ENCODE measurements at places on chromosomes 11 and 22.

- peak; percentile 76 for DNase-seq
Measured at GRCh38 chr11:6357222-6357621, 33.1 kb upstream of the SMPD1 start.

DNA sequence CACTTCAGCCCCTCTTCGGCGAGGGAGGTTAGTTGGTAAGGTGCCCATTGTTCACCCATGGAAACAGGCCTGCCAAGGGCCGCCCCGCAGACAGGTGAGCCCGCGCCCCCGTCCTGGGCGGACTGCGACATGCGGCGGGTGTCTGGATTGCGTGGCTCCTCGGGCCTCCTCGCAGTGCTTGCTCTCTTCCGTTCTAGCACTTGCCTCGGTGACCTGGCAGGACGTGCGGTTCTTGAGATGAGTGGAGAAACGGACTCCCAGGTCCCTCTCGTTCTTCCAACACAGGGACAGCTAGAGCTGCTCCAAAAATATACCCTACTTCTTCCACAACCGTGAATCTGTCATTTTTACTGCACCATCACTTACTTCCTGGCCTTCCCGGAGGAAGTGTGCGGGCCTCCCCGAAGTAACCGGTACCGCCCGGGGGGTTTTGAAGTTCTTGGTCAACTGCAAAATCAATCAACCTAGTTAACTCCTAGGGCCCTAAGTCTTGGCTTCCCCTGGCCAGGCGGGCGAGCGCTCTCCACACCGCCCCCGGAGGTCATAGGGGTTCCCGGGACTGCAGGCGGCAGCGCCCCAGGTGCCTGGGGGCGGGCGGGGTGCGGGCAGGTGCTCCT lies 745 bp upstream of the ZBTB44 start:
- DNase-seq = no peak

GRCh38 chr11:109785714-109786113 lies 307.5 kb upstream of the ZC3H12C start:
- peak; percentile 2 for DNase-seq

- no peak for DNase-seq
Measured at GRCh38 chr11:113090716-113091480, 129.7 kb downstream of the NCAM1 start.

GRCh38 chr22:28521451-28521850 lies 158.2 kb downstream of the TTC28 start:
- no peak for DNase-seq

- DNase-seq = peak; percentile 62
Measured at GRCh38 chr11:86497310-86497709, 122.6 kb downstream of the CCDC81 start.

DNA sequence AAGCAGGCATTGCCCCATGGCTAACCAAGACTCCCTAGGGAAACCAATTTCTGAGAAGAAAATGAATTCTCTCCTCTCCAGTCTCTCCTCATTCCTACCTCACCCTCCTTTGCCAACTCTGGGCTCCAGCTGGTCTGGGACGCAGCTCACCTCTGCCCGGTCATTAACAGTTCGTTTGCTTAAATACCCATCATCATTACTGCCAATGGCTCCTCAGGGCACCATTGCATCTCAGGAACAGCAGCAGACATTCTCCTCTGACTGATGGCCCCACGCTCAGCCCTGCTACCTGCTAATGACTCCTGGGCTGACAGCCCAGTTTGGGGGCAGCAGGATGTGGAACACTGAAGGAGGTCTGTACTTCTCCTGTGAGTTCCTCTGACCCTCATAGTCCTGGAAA lies 462.0 kb downstream of the INSC start:
- no peak for DNase-seq

DNA sequence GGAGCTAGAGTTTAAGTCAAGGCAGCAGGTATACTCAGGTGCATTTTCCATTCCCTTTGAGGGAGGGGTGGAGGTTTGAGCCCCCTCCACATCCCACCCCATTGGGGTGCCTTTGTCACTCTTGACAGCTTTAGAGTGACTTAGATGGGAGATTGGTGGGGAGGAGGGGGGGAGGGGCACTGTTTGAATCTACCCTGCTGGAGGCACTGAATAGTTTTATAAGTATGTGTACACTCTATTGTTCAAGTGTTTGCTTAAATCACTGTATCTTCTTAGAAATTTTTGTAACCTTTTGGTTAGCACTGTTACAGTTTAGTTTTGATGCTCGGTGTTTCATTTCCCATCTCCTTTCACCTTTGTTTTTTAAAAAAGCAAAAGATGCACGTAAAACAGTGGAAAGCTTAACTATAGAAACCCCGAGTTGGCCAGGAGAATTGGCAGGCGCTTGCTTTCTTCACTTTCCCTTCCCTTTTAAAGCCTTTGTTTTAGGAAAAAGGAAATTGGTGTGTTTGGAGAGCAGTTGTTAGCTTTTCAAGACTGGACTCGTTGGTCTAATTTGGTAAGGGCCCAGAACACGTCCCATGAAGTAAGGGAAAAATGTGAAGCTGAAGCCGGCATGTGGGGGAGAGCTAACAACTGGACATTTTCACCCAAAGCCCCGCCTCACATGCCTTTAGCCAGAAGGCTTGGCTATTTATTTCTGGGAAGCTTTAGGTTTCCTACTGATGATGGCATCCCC lies 42.8 kb downstream of the TNRC6B start:
- DNase-seq = no peak

- DNase-seq = no peak
Measured at GRCh38 chr11:122094836-122095235, 21.2 kb downstream of the BLID start.

- peak; percentile 93 for DNase-seq
Measured at GRCh38 chr11:9001736-9002135, 2.1 kb downstream of the NRIP3 start.

DNA sequence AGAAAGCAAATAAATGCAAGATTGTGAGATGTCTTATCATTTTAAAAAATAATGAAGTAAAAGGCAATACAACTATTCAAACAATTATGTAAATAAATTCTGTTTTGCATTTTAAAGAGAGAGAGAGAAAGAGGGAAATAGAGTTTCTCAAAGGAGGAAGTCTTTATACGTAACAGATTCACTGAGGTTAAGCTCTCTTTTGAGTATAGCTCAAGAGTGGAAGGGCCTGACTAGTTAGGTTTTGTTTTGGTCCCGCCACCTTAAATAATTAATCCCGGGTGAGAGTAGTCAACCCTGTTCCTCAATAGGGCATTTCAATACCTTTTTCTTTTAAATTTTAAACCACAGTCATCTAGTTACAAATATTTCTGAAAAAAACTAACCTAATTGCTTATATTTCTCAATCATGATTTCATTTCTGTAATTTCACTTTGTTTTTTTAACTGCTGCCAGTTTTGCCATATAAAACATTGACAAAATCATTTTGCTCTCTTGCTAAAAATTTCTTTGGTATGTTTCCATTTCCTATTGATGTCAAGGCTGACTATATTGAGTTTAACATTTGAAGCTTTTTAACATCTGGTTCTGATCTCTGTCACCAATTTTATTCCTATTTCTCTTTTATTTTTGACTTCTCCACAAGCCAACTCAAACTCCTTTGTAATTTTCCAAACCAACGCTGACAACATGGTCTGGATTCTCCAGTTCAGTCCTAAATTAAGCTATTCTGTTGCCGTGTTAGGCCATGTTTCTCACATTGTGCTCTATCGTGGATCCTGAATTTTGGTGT lies 10.3 kb downstream of the OR10D3 start:
- no peak for DNase-seq

- no peak for DNase-seq
Measured at GRCh38 chr11:64784813-64785581, 6.7 kb upstream of the SF1 start.

DNA sequence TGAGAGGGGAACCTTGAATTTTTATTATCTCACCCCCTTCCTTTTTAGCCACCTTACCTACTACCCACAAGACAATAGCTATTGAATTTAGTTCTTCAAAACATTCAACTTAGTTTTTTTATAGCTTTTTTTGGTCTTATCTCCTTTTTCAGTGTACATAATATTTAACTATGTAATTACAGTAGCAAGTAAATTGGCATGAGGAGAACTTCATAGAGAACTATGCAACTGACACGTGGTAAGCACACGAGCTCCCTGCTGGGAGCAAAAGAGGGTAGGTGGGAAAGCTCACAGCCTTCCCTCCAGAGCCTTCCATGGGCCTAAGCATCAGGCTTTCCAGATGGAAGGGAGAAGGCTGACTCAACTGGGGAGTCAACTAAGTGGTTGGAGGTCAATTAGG lies 22.1 kb upstream of the ZDHHC13 start:
- no peak for DNase-seq

DNA sequence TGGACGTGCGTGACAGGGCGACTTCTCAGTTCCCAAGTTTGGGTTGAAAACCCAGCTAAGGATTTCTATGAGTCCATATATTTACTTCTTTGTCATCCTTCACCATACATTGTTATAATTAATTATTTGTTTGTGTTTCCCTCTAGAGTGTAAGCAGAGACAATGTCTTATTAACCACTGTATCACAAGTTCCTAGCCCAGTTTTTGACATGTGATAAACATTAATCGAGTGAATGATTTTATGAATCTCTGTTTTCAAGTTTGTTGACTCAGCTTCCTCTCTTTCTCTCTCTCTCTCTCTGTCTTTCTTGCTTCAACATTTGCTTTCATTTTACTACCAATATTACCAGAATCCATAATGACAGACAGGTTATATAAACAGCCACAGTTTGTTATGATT lies 1259.6 kb upstream of the TENM4 start:
- DNase-seq = no peak

DNA sequence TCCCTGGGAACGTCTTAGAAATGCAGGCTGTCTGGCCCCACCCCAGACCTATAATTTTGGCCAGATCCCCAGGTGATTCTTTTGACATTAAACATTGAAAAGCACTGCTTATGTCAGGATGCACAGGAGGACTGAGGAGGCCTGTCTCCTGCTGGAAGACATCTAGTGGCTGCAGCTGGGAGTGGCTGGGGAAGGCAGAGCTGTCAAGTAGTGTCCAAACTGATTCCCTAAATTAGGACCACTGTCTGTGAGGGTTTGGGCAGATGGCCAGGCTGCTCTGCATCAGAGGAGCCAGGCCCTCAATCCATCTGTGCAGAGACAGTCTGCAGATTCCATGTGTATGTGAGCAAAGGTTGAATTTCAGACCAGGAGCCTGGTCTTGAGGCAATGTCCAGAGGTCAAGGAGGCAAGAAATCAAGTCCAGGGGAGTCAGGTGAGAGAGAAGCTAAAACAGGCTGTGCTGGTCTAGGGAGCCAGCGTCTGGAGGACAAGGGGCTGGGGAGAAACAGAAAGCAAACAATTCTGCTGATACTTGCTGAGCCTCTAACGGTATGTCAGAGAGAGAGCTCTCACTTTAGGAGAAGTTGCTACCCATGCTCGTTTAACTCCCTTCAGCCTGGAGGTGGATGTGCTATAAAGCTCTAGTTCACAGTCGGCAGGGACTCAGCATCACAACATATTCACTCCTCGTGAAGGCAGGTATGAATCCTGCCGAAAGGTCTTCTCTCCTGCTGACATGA lies 15.3 kb upstream of the SYTL2 start:
- peak; percentile 48 for DNase-seq

- peak; percentile 23 for DNase-seq
Measured at GRCh38 chr11:112554586-112554985, 293.9 kb upstream of the PLET1 start.

DNA sequence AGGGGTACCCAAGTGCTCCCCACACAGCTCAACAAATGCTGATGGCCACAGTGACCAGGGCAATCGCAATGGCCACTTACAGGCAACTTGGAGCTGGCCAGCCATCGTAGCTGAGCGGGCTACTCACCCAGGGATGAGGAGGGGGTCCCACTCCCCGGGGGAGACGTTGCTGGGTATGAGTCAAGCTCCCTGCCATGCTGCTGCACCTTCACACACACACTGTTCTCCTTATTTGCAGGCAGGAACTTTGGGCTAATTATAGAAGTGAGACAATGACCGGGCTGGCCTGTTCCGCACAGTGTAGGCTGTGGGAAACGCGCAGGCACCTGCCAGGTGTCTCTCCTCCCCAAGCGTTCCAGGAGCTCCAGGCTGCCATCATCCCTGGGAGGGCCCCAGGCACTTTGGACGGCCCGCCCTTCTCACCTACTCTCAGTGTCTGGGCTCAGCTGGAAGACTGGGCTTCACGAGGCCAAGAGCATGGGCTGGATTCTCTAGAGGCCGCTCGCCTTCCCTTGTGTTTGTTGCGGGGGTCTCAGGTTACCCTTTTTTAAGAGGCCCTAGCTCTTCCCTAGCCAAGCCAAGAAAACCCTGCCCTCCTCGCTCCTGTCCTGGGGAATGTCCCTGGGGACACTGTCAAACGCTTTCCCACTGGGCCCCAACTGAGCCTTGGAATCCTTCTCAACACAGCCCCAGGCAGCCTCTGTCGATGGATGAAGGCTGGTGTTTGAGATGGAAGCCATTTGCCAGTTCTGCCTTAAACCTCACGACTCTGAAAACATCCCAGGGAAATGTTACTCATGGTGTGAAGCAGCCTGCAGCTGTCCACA lies 73.0 kb downstream of the RTL6 start:
- peak; percentile 8 for DNase-seq

DNA sequence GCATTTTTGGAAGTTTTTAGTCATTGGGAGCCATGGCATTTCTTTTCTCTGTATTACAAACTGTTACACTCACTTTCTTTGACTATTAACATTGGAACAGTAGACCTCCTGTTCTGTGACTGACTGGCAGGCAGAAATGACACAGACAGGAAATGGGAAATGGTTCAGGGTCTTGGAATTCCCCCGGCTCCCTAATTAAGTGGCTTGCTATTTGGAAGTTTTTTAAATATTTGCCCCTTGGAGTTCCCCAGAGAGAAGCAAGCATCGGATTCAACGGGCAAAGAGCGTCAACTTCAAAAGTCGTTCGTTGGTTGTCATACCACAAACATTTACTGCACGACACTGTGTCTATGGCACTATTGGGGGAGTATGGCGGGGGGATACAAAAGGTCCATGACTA lies 1.1 kb upstream of the BIRC2 start:
- DNase-seq = peak; percentile 96

- DNase-seq = no peak
Measured at GRCh38 chr11:3904228-3904627, 48.8 kb downstream of the STIM1 start.
